ENCODE measurements at places on chromosomes 5 and 9. TPM values are rescaled to one million over a fixed set of nuclear protein-coding genes. Genes with fewer than 3 reads are reported as not detected.

Gene C5orf52
- not detected for total RNA-seq

GRCh38 chr5:112013660-112014059 lies 256.7 kb upstream of the NREP start:
- DNase-seq = no peak

Gene PTPRD
- total RNA-seq = 18.0 TPM

DNA sequence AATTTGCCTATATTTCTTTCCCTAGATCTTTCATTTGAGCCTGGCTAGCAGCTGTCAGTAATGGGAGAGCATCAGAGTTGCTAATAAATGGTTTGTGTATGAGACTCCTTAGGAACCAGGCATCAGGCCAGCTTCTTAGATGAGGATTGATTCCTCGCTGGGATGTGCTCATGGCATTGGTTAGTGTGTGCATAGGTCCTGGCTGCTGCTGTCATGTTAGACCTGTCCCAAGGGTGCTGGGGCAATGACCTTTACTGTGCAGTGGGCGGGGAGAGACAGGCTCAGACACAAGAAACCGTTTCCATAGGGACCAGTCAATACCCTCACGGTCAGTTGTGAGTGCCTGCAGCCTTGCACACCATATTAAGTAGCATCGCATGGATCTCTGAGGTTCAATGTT lies 112.3 kb upstream of the NR3C1 start:
- no peak for DNase-seq

Gene BTNL3
- total RNA-seq = 0.29 TPM

GRCh38 chr9:105355781-105356180 lies 92.1 kb upstream of the FSD1L start:
- no peak for DNase-seq

DNA sequence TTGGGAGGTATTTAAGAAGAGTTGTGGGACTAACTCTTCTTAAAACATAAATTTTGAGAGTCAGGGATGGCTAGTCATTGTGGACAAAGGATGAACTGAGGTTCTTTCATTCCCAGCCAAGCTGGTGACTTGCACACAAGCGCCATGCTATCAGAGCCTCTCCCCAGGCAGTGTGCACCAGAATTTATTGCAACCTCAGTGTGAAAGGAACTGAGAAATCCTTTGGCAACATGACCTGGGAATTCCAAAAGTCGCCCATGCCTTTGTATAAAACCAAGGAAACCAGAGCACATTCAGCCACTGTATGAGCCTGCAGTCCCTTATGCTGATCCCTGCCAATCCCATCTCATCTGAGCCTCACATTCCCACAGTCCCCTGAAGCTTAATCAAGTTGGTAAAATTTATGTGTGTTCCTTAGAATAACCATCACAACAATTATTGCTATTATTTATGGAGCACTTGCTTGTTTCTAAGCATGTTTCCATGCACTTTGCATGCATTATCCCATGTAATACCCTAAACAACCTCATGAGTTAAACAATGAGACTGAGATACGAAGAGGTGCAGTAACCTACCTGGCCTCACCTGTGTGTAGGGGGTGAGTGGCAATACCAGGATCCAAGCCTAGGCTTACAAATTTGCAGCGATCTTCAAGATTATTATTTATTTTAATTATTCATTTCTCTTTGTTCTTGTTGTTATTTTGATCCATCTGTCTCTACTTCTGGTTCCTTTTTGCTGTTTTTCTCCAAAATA lies 116.4 kb downstream of the NTRK2 start:
- DNase-seq = no peak

DNA sequence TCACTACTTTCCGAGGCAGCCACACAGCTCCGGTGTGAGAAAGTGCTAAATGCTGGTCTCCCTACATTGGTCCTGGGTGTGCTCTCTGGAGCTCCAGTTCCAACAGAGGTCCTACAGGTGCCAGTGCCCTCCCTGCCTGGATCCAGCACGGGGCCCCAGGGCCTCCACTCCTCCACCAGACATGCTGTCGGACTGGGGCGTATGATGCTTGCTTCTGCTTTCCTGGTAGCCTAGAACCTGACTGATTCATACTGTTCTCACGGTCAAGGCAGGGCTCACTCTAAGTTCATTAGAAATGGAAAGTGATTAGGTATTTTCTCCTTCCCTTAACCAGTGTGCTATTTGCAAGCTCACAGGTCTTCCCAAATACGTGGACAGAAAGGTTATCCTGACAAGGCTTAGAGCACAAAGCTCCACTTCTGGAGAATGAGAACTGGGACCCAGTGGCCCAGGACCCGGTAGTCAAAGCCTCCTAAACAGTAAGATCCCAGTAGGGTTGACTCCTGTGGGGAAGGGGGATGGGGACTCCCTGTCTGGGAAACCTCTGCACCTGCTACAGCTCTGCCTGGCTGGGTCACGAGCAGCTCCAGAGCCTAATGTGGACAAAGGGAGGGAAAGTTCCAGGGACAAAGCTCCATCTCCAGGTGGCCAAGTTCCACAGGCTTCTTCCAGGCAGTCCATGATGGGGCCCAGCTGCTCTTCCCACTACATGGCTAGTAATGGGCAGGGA lies 98.1 kb downstream of the PAX5 start:
- DNase-seq = peak; percentile 45

DNA sequence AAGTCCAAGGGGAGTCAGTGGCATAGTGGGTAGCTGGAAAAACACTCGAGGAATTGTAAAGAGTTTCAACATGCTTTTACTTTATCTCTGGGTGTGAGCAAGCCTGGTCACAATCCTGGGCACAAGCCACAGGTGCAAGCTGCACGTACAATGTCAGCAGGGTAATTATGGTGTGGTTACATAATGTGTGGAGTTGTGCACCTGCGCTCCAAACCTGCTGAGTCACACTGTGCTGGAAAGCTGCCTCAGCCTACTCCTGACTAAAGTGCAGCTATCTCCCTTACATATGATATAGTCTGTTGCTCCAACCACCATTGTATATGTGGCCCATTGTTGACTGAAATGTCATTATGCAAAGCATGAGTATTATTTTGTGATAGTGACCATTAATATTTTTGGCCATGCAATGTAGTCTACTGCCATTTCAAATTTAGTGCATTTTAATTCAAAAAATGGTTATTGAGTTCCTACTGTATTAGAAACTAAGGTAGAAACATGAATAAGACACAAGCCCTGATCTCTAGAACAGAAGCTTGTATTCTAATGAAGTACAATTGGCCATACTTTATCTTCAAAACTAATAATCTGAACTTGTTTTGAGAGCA lies 160.9 kb upstream of the SLC30A5 start:
- DNase-seq = no peak

GRCh38 chr9:74379718-74380117 lies 117.4 kb upstream of the RORB start:
- DNase-seq = no peak

Gene PLPPR1
- total RNA-seq = not detected

DNA sequence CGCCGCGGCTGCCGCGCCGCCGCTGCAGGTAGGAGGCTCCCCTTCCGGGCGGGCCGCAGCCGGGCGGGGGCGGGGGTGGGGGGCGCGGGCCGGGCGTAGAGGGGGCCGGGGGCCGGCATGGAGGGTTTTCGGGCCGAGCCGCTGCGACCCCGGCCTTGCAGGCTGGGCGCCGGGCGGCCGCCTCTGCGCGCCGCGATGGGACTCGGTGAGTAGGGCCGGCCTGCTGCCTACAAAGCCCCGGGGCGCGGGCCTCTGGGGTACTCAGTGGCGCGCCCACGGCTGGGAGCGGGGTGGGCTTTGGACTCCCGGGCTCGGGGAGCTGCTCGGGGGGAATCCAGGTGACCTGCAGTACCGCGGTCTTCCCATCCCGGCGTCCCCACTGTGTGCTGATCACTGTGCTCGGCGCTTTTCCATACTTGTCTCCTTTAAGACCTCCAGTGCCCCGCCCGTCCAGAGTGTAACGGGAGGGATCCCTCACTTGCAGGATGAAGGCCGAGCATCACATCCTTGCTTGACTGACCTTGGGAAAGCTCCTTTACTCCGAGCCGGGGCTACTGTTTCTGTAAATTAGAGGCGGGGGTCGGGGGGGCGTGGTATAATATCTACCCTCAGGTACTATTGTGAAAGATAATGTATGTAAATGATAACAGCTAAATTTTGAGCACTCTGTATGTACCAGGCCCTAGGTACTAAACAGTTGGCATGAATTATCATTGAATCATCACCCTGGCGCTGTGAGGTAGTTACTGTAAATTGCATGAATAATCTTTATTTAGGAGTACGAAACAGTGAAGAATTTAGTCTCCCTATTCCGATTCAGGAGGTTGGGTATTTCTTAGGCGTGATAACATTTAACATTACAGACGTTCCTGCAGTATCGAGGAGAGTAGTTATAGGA lies 672 bp downstream of the MSANTD3 start:
- DNase-seq = no peak

Gene JAKMIP2
- total RNA-seq = 0.06 TPM

DNA sequence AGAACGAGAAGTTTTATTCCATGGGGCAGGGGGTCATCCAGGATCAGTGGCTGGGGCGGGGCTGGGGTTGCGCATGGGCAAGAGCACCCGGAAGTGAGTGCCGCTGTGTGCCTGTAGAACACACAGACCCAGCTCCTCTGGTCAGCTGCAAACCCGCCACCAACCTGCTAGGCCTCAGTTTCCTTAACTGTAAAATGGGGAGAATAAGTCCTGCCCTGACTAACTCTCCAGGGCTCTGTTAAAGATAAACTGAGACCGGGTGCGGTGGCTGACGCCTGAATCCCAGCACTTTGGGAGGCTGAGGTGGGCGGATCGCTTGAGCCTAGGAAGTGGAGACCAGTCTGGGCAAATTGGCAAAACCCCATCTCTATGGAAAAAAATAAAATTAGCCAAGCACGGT lies 152.2 kb downstream of the GABBR2 start:
- no peak for DNase-seq

DNA sequence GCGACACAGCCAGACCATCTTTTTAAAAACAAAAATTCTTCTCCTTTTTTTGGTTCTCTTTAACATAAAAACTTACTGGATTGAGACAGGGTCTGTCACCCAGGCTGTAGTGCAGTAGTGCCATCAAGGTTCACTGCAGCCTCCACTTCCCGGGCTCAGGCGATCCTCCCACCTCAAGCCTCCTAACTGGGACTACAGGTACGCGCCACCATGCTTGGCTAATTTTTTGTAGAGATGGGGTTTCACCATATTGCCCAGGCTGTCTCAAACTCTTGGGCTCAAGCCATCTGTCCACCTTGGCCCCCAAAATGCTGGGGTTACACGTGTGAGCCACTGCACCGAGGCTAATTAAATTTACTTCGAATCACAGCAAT lies 13.8 kb downstream of the HNRNPK start:
- no peak for DNase-seq

DNA sequence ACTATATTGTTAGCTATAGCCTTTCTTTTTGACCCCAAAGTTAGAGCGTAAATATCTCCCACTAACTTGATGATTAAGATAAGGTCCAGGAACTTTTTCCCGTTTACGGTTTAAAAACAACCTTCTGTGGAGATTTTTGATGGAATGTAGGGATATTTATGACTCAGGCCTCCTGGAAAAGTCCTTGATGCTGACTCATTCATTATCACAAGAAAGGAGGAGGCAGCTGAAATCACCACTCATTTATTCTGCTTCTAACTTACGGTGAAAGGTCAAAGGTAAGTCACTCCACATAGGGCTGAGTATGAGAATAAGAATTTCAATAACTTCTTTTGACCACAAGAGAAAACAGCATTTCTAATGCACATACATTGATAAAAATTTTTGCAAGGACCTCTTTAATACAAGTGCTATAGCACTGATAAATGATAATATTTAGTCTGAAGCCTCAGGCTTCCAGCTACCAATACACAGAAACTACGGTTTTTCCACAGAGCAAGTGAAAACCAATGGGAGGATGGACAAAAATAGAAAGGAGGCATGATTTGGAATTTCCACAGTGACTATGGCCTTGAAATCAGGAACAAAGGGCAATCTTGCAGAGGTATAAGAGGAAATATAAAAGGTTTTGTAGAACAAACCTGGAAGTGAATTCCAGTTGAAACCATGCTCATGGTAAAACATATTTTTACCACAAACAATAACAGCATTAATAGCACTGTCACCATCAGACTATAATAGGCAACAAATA lies 146.5 kb downstream of the PPP2R2B start:
- no peak for DNase-seq

GRCh38 chr5:81630684-81631083 lies 120.2 kb downstream of the SSBP2 start:
- no peak for DNase-seq

- no peak for DNase-seq
Observed at GRCh38 chr9:87062746-87063145, 115.4 kb upstream of the GAS1 start.

DNA sequence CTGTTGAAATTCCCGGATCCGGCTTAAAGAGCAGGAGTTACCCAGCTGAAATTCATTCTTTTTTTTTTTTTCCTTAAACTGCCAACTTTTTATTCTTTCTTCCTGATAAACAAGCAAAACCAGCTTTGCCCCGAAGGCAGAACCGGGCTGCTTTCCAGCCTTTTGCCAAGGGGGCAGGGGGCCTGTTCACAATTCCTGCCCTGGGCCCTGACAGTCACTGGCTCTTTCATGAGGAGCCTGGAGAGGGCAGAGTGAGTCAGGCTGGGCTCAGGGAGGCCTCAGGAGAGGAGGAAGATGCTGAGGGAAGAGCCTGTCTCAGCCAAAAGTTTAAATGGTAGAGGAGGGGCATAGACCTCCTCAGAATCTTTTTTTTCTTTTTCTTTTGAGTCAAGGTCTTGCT lies 4.8 kb downstream of the GLIPR2 start:
- peak; percentile 75 for DNase-seq

- no peak for DNase-seq
Observed at GRCh38 chr5:176658817-176659511, 11.7 kb downstream of the TSPAN17 start.

- DNase-seq = no peak
Observed at GRCh38 chr9:97889941-97890887, 32.1 kb downstream of the TRMO start.

Gene PCDHGA3
- total RNA-seq = 2.2 TPM

- DNase-seq = no peak
Observed at GRCh38 chr9:124101215-124101968, 89.8 kb downstream of the LHX2 start.

GRCh38 chr5:72234265-72234700 lies 85.8 kb downstream of the MRPS27 start:
- DNase-seq = no peak

DNA sequence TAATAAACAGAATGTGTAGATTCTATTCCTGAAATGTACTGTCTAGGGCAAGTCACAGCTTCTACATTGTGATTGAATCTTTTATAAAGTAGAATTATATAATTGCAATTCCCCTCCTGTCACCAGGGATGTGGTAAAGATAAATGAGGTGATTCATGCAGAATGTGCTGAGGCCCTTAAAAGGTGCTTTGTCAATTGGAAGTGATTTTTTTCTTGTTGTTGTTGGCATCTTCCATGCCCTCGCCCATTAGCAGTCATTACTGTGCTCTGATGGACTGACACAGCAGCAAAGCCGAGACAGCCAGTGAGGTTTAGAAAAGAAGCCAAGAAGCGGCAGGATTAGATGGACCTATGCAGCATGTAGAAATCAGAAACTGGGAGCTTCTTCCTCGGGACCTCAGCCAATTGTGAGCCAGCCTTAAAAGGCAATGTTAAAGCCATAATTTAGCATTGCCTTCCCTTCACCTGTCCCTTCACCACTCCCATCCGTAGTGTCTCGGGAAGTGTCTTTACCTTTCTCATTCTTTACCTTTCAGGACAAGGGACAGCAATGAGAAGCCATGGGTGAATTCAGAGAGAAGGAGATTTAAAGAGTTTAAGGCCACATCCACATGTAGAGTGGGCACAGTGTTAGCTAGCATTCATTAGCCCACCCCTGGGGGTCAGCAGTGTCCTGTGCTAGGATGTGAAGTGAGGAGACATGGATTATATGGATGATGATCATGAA lies 257.8 kb downstream of the PLK2 start:
- no peak for DNase-seq
